ENCODE measurements at places on chromosomes 11 and 22.

DNA sequence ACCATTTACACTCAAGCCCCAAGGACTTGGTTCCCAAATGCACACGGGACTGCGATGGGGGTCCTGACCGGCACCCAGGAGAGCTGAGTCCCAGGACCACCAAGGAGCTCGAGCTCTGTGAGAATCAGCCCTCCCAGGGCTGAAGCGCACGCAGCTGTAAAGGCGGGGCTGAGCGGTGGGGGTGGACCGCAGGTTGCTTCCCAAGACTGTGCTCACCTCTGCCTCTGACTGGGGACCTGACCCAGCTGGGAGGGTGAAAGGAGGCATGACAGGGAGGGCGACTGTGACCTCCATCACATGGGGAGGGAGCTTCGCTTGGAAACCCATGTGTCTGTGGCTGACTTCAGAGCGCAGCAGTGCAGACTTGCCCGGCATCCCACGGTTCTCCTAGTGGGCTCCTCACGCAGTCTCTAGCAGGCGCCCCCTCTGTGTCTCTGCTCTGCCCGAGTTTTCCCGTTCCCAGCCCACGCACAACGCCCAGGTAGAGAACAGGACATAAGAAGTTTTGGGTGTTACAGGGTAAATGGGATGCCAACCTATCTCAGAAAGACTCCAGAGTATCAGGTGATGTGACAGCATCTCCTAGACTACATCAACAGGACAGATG lies 15.4 kb upstream of the NAP1L4 start:
- no peak for DNase-seq

DNA sequence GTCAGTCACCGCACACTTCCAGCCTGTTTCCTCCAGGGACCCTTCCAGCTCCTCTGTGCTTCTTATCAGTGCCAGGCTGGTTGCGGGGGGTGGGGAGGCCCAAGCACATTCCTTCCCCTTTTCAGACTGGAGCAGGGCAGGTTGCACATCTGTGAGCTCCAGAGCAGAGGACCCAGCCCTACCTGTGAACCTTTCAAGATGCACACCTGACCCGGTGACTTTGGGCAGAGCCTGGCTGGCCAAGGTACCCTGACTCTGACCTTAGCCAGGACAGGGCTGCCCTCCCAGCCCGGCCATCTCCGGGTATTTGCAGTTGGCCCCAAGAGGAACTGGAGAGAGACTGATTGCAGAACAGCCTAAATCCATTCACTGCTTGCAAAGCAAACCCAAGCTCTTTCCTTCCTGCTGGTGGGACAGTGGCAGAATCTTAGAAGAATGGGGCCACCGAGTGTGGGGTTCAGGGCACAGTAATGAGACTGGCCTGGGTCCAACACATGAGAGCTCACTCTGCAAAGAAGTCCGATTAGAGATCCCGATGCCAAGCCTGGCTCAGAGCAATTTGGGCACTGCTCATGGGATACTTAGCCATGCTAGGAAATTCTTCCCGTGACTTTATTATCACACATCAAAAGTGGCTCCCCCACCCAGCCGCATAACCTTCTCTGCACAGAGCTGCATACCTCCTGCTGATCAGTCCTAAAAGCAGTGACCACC lies 64.7 kb upstream of the CCND1 start:
- no peak for DNase-seq

- DNase-seq, result no peak
Observed at GRCh38 chr11:34267013-34267412, 90.8 kb downstream of the ABTB2 start.

DNA sequence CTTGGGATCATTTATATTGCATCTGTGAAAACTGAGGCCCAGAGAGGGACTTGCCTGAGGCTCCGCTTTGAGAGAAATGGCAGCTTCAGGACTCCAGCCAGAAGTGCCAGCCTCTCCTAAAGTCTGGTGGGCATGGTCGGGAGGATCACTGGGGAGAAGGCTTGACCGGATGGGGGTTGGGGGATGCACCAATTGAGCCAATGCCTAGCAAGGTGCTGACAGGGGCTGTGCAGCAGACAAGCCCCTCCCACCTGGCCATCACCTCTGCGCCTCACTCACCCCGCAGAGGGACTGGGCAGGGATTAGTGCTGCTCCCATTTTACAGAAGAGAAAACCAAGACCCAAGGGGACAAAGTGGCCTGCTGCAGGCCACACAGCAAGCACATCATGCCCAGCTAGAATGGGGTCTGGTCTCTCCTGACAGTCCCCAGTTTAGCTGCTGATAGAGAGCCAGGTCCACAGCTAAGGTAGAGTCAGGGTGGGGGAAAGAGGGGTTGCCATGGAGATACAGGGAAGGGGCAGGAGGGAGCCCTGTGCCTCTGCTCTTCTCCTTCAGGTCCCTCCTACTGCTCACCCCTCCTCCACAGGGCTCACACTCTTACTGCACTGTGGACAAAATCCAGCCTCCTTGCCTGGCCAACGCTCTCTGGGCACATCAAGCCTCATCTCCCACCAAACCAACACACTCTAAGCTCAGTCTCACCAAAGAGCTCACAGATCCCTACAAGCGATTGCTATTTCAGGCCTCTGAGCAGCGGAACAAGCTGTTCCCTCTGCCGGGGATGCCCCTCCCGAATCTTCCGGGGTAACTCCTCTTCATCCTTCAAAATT lies 29.5 kb downstream of the TEF start:
- no peak for DNase-seq

DNA sequence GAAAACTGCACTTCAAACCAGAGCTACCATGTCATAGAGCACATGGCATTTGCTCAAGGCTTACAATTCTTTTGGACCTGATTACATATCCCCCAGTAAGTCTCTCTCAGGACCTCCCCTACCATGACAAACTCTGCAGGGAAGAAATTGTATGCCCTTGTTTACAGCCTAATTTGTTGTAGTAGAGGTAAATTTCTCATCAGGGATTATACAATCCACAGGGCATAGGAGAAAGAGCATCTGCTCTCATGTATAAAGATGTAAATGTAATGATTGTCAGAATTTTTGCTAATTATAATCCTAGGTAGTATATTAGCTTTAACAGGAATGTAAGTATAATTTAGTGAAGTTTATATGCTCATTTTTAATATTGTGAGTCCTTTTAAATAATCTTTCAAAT lies at the start of gene OR8B3:
TSS of gene OR8B3 (minus strand) at position 101 of the 400 bp plus-strand sequence. CDS start 1,673 bp downstream, outside the sequence.
- no peak for DNase-seq

Measured in type B pancreatic cell (in vitro differentiated cells).